Calu3 (cell line): ENCODE measurements at places on chromosomes 2 and 18. TPM values are rescaled to one million over a fixed set of nuclear protein-coding genes. Genes with fewer than 3 reads are reported as not detected.

The DYNAP gene
- total RNA-seq: not detected in 2 replicates

The UBE2F gene
- total RNA-seq: 35.3 and 40.1 TPM in 2 replicates

The LINC00305 gene
- not detected in 2 replicates for total RNA-seq

The GAREM2 gene
- 2.6 and 2.8 TPM in 2 replicates for total RNA-seq

The SKA1 gene
- 20.3 and 22.5 TPM in 2 replicates for total RNA-seq

The HOXD9 gene
- total RNA-seq: not detected in 2 replicates

The VWA3B gene
- not detected in 2 replicates for total RNA-seq

The KYNU gene
- 64.2 and 78.7 TPM in 2 replicates for total RNA-seq

The LIMS3 gene
- total RNA-seq: 0.29 TPM in 1 of 2 replicates, not detected in the other

The ZNF804A gene
- total RNA-seq: 0.09 TPM in 1 of 2 replicates, not detected in the other

The CXCR4 gene
- total RNA-seq: 12.4 and 16.7 TPM in 2 replicates

The NEUROD1 gene
- not detected in 2 replicates for total RNA-seq
